ENCODE measurements at places on chromosomes 11 and 22.

DNA sequence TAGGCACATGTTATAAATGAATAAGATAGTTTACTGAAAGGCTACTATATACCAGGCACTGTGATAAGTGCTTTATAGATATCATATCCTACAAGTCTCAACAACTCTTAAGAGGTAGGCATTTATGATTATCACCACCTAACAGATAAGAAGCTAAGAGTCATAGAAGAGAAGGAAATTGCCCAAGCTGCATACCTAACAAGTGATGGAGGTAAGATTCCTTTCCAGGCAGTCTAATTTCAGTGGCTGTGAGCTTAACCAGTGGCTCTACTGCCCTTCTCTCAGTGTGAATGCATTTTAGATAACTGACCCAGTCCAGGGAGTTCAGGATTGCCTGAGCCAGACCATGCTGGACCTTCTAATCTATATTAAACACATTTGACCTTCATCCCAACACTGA, 39.2 kb downstream of the HEPHL1 start:
- no peak for DNase-seq

- no peak for DNase-seq
These were observed 23.0 kb downstream of the MYO18B start for GRCh38 chr22:25765016-25765367.

DNA sequence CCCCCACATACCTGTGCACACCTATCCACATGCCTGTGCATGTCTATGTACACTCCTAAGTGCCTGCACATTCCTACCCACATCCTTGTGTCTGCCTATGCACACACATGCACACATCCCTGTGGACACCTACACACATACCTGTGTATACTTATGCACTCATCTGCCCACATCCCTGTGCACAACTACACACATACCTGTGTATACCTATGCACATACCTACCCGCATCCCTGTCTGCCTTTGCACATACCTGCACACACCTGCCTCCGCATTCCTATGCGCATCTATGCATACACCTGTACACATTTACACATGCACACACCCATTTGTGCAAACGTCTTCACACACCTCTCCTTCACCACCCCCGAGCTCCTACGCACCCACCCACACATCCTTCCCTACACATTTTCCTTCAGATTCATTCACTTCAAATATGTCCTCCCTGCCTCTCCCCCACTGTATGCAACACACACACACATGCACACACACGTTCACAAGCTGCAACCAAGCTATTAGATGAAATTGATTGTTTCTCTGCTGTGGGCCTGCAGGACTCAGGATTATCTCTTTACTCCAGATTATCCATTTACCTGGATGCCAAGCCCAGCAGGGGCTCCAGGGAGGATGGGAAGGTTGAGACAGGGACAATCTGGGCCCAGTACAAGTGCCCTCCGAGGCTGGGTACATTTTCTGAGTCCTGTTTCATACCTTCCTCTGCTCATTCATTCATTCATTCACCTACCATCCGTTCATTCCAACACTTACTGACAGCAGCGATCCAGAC, 53.2 kb downstream of the TSPAN18 start:
- no peak for DNase-seq

DNA sequence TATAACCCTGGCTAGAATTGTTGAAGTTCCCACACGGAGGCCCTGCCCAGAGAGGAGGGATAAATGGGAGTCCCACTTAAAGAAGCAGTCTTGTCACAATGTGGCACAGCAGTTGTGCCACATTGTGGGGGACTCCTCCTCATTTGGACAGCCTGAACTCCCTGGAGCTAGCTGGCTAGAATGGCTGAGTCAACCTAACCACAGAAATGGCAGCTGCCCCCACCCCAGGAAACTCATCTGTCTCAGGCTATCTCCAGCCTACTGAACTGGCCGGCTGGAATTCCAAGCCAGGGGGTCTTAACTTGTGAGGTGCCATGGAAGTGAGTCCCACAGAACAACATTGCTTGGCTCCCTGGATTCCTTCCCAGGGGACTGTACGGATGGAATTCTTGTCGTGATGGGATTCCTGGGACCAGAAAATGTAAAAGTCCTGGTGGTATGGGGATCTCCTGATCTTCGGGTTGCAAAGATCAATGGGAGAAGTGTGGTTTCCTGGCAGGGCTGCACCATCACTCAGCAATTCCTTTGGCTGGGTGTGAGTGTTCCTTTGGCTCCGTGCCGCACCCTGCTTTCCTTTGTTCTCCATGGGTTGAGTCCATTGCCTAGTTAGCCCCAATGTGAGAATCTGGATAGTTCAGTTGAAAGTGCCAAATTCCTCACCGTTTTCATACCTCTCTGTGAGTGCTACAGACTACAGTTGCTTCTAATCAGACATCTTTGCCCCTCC, 791.2 kb upstream of the FAT3 start:
- no peak for DNase-seq

- DNase-seq, result no peak
These were observed 9.7 kb upstream of the MICAL3 start for GRCh38 chr22:18034076-18034475.

GRCh38 chr11:115739878-115740277, 235.7 kb upstream of the CADM1 start:
- no peak for DNase-seq

DNA sequence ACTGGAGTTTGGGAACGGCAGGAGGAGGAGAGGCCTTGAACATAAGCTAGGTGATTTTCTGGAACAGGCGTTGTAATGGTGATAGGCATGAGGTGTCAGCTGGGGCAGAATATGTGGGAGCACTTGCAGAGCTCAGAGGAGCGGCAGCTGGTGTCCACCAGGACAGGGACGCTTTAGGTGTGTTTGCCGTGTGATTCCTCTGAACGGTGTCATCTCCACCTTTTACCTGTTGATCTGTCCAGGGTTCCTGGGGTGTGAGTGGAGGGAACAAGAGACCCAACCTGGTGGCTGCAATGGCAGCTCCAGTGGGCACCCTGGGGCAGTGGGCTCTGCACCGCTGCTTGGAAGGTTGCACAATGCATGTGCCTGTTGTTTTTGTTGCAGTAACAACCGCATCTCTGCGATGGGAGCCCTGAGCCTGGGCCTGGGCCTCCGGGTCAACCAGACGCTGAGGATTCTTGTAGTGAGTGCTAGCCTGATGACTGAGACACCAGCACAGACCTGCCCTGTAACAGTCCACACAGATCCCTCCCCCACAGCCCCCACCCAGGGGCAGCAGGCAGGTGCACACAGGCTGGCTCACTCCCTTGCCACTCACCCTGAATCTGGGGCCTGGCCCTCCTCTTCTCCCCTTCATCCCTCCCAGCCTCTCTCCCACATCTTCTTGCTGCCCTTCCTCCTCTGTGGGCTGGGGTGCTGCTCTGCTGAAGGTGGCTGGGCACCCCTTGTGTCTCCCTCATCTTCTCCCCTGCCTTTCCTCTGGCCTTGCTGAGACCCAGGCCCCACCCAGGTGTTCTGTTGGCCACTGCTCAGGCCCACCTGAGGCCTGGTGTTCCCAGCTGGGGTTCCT, 9.2 kb downstream of the LRRC74B start:
- no peak for DNase-seq

DNA sequence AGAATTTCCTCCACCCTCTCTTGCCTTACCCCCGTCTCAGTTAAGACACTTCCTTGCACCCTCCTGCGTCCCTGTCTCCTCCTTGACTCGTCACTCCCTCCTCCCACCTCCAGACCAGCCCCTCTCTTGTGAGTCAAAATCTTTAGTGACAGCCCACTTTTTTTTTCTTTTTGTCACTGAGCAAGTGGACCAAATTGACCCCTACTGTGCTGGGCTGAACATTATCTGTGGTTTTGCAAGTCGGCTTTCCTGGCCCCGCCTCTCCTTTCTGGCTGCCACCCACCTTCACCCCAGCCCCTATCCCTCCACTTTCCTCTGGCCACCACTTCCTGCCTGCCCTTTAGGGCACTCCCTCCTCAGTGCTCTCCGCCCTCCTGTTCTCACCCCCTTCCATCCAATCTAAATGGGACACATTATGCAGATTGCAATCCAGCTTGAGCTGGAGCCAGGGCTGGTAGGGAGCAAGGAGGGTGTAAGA, at the start of gene APLNR:
TSS of gene APLNR (minus strand) at position 47 of the 478 bp plus-strand sequence. CDS start 246 bp downstream, outside the sequence.
- DNase-seq, result no peak
